ENCODE measurements at places on chromosomes 1 and 21.

GRCh38 chr1:151491641-151492040, 19.5 kb upstream of the CGN start:
- DNase-seq, result no peak

GRCh38 chr1:41427122-41427913, 57.2 kb downstream of the EDN2 start:
- no peak for DNase-seq

DNA sequence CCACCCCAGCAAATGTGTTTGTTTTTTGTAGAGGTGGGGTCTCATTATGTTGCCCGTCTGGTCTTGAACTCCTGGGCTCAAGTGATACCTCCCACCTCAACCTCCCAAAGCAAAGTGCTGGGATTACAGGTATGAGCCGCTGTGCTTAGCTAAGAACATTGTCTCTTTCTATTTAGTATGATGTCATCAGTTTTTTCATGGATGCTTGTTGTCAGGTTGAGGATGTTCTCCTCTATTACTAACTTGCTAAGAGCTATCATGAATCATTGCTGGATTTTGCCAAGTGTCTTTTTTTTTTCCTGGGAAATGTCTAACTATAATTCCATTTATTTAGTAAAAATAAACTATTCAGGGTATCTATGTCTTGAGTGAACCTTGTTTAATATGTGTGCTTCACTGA, 19.0 kb upstream of the MPC2 start:
- DNase-seq, result no peak

GRCh38 chr1:18808550-18808949, 50.9 kb downstream of the TAS1R2 start:
- no peak for DNase-seq

GRCh38 chr1:44256762-44257554, 43.7 kb downstream of the DMAP1 start:
- DNase-seq, result no peak
